Gastroesophageal sphincter (tissue), 4 donors: ENCODE measurements at places on chromosomes 2 and 18. TPM values are rescaled to one million over a fixed set of nuclear protein-coding genes. Genes with fewer than 3 reads are reported as not detected.

RAB17 gene
- 2.6 TPM for total RNA-seq

DNA sequence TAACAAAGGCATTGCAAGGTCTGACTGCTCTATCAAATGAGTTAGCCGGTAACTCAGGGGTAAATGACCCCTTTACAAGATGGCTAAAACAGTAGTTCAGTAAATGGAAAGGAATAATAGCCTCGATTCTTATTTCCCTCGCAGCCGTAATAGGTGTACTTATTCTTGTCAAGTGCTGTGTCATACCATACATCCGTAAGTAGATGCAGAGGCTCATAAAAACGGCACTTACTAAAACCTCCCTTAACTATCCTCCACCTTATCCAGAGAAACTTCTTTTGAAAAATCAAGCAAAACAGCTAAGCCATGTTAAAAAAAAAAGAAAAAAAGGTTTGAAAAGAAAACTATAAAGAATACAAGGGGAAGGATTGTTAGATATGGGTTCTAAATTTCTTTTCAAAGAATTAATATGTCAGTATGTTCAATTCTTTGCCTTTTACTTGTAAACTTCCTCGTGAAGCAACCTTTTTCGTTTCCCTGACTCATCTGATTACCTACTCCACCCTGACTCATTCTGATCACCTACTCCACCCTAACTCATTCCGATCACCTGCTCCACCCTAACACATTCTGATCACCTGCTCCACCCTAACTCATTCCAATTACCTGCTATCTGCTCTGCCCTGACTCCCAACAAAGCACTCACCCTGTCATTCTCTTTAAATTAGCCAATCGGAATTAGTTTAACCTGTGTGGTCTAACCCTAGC is 127.5 kb downstream of the SPAG16 start:
- ATAC-seq: no peak

GRCh38 chr2:132549935-132550670 is 119.9 kb downstream of the LYPD1 start:
- ATAC-seq: no peak

DNA sequence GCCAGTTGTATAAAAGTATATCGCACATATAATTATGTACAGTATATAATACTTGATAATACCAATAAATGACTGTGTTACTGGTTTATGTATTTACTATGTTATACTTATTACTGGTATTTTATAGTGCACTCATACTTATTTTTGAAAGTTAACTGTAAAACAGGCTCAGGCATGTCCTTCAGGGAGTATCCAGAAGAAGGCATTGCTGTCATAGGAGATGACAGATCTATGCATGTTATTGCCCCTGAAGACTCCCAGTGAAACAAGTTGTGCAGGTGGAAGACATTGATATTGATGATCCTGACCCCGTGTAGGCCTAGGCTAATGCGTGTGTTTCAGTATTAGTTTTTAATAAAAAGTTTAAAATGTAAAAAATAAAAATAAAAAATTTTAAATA is 20.3 kb upstream of the ASXL3 start:
- ATAC-seq: no peak

SCLY gene
- total RNA-seq: 14.2 TPM

GRCh38 chr2:212922701-212923100 is 228.7 kb downstream of the IKZF2 start:
- ATAC-seq: no peak

GRCh38 chr2:126916744-126917143 is 18.1 kb downstream of the TEX51 start:
- ATAC-seq: no peak

DNA sequence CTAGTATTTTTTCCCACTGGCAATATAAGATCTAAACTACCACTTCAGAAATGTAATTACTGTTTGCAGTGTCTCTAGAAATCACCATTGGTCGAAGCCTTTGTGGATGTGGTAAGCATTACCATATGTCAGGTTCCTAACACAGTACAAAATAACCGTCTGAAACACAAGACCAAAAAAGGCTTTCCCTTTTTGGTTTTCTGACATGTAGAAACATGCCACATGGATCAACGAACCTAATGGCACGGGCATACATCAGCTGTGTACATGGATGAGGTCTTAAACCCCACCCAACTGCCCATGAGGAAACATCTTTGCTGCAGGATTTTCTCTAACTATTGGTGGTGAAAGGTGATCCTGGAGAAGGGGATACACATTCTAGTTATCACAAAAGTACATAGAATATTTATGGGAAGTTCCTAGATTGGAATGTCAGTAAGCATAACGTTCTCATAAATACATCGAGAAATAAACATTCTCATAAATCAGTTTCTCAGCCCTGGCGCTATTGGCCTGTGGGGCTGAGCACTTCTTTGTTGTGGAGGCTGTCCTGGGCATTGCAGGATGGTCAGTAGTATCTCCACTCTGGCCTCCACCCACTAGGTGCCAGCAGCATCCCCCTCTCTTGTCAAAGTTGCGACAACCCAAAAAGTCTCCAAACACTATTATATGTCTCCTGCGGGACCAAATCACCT is 9.0 kb downstream of the VIT start:
- ATAC-seq: no peak

DNA sequence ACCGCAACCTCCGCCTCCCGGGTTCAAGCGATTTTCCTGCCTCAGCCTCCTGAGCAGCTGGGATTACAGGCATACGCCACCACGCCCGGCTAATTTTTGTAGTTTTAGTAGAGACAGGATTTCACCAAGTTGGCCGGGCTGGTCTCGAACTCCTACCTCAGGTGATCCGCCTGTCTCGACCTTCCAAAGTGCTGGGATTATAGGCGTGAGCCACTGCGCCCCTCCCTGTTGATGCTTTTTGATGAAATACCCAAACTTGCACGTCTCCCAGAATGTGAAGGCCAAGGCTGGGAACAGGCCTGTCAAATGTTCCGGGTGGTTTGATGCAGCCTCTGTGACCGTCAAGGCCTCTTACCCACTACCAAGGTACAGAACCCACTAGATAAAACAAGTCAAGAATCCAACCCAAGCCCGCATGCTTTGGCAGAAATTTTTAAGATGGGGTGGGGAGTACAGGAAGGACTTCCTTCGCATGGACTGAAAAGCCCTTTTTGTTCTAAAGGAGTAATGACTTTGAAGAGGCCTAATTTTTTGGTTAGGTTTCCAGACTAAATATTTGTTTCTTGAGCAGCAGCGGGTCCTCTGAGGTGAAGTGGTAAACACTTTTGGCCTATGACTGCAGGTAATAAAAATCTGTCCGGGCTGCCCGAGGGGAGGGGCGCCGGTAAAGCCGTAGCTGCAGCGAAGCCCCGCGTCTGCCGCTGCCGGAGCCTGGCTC is 3.7 kb upstream of the EVX2 start:
- ATAC-seq: no peak

GRCh38 chr2:28155627-28156026 is 237.0 kb upstream of the FOSL2 start:
- ATAC-seq: no peak

DNA sequence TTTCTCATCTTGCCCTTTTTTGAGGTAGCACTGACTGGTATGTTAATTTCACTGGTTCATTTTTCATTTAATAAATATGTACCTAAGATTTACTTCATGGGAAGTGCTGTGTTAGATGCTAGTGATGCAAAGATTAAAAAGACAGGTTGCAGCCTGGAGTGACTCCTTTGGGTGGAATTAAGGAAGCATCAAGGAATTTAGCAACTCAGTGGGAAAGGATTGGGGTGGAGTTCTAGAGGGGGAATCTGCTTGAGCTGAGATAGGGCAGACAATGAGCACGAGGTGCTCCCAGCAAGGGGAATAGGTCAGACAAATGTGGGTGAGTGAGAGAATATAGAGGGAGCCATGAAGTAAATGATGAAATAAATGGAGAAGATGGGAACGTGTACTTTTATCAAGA is 57.0 kb downstream of the LYPD6 start:
- ATAC-seq: no peak

SP5 gene
- not detected for total RNA-seq

GRCh38 chr2:3433776-3434400 is 54.4 kb downstream of the TRAPPC12 start:
- ATAC-seq: no peak

DNA sequence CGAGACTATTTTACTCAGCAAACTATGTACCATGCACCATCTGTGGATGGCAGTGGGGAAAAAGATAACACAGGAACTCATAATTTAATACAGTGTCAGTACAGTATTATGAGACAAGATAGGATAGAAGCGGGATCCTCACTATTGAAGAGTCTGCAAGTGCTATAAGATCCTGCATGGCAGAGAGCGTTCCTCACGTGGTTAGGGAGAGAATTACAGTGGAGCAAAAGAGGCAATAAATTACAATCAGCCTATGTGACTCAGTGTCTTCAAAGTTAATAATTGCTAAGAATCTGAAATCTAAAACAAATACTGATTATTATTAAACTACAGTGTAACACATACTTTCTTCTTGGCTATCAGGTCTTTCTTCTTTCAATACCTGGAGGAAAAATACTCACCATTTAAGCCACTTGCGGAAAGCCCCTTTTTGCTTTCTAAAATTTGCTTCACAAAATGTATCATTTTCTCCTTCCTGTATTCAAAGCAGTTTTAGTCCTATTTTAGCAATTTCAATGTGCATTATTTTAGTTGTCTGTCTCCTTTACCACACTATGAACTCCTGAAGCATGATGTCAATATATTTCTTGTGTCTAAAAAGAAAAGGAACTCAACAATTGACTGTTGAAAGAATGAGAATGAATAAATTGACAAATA is 342.9 kb downstream of the SPAG16 start:
- no peak for ATAC-seq

- no peak for ATAC-seq
Observed at GRCh38 chr18:61169386-61169785, 163.8 kb upstream of the CDH20 start.

DNA sequence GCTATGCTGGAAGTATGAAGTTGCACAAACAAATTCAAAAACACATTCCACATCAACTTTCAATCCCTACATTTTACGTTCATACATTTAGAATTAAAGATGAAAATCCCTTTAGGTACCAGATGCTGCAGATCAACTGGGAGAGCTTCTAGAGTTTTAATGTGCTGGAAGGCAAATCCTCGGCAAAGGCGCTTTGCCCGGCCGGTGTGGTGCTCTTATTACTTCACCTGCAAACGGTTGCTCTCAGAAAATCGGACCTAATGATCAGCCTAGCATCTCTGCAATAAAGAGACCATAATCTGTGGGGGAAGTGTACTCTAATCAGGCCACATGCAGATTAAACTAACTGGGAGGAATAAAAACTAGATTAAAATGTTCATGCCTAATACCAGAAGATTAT is 513.8 kb downstream of the ZEB2 start:
- no peak for ATAC-seq

GRCh38 chr2:241956521-241957110 is 87.1 kb downstream of the RTP5 start:
- ATAC-seq: no peak

GRB14 gene
- 2.0 TPM for total RNA-seq

IAH1 gene
- total RNA-seq: 78.5 TPM

- ATAC-seq: no peak
Observed at GRCh38 chr2:121360566-121361300, 75.7 kb upstream of the TFCP2L1 start.

WDR43 gene
- total RNA-seq: 51.7 TPM

DNA sequence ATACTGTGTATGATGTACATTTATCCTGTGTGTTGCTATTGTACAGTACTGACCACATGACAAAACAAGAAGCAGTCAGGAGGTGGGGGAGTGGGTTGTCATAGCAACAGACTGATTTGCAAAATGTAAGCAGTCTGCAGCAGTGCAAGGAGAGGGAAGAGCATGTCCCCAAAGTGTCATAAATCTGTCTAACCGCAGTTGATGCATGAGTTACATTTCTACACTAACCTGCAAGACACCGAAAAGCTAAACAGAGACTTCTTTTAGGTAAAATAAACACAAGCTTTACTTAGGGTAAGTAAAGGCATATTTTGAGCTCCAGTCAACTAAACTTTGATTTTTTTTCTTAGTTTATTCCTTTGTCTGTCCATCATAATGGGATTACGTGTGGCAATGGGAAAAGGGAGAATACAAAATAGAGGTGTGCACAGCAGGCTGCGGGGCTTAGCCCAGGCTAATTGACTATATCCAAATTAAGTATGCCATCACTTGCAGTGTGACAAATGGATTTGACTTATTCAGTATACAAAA is 134.5 kb downstream of the MEIS1 start:
- ATAC-seq: no peak

- ATAC-seq: no peak
Observed at GRCh38 chr2:219766658-219767057, 139.2 kb downstream of the SLC4A3 start.

- no peak for ATAC-seq
Observed at GRCh38 chr18:33906046-33906445, 318.7 kb downstream of the NOL4 start.

DNA sequence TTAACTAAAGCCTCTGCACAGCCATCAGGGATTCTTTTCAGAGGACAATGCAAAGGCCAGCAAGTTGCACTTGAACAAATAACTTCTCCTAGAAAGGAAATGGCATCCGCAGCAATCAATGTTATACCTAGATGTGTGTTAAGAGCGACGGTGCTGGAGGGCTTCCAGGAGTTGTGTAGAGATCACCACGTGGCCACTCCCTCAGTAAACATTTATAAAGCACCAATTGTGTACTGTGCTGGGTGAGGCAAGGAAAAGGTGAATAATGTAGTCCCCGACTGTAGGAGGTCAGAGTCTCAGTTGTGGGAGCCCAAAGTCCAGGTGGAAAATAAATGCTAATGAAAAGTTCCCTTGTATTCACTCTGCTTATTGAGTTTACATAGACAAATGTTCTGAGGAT is 135.0 kb downstream of the ALK start:
- no peak for ATAC-seq

ARHGEF4 gene
- total RNA-seq: 59.5 TPM

RNF25 gene
- 16.8 TPM for total RNA-seq

- ATAC-seq: no peak
Observed at GRCh38 chr18:9659499-9660375, 45.4 kb upstream of the PPP4R1 start.

DNA sequence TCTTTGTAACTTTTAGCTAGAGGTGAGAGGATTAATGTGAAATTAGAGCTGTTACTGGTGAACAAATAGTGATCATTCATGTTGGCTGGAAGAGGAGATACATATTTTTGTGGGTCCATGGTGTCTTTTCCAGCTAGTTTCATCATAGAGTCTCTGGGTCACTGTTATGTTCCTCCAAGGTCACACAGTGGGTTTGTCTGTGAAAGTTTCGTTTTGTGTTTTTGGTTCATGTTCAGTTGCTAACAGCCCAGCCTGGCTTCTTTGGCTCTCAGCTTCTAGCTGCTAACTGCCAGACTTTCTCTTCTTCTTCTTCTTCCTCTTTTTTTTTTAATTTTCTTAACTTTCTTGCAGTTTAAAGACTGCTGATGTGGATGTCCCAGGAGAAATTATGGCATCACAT is 480.0 kb upstream of the SYT4 start:
- ATAC-seq: no peak

ANXA4 gene
- 49.0 TPM for total RNA-seq

- no peak for ATAC-seq
Observed at GRCh38 chr2:210199186-210199765, 26.0 kb downstream of the ACADL start.

DNA sequence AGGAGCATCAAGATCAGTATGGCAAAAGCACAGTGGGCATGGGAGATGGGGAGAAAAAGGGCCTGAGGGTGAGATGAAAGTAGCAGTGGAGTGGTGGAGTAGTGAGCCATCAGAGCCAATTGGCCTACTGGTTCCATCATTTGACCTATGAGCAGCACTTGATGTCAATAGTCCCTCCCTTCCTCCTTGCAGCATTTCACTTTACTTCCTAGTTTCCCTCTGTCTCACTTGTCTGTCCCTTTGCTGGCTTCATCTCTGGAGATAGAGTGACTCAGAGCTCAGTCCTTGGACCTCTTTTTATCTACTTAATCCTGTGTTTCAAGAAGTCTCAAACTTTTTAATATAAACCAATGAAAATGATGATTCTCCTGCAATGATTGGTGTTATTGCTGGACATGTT is 32.1 kb downstream of the FBXO48 start:
- no peak for ATAC-seq
